ENCODE measurements at places on chromosomes 16 and 17.

GRCh38 chr16:79263425-79263824 is 337.1 kb downstream of the MAF start:
- no peaks in the 10 kb centered on the region for H3K36me3 ChIP-seq
- H3K4me3 ChIP-seq: no peak overlapping the region
- H3K27me3 ChIP-seq: peaks cover 58% of the 10 kb centered on the region
- H3K4me1 ChIP-seq: peaks cover 18% of the 10 kb centered on the region

DNA sequence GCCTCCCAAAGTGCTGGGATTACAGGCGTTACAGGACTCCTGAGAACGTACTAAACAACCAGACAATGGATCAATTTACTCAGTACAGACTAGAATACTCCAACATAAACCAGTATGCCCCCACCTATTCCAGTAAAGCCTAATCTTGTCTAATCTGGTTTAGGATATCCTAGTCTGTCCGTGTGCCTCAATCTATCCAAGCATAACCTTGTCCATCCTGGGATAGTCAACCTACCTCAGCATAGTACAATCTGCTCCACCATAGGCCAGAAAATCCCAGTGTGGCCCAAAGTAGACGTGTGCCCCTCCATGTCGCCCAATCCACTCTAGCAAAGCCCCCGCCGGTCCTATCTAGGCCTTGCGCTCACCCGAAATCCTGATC is 625 bp downstream of the DVL2 start:
- peaks cover 2% of the 10 kb centered on the region for H3K27me3 ChIP-seq
- no peak for DNase-seq
- H3K4me3 ChIP-seq: peak overlapping the region; percentile 99
- peak overlapping the region; percentile 96 for H3K27ac ChIP-seq
- peaks cover 46% of the 10 kb centered on the region for H3K4me1 ChIP-seq

- H3K27me3 ChIP-seq: no peaks in the 10 kb centered on the region
- H3K27ac ChIP-seq: no peak overlapping the region
- H3K4me1 ChIP-seq: no peaks in the 10 kb centered on the region
- H3K4me3 ChIP-seq: no peak overlapping the region
- H3K36me3 ChIP-seq: no peaks in the 10 kb centered on the region
These were observed 77.1 kb upstream of the GSE1 start for GRCh38 chr16:85536073-85536410.

DNA sequence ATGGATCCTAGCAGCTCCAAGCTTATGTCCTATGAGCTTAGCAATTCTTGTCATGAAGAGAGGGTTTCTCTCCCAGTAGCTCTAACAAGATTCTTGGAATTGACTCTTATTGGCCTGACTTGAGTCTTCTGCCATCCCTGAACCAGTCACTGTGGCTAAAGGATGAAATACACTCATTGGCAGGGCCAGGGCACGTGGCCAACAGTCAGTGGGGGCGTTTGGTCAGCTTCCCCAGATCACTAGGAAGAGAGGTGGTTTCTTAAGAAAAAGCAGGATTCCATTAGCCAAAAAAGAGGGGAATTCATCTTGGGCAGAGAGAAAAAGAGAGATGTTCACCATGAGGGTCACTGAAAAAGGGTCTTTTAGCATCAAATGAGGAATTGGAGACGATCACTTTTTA is 363.2 kb downstream of the SNX29 start:
- H3K4me3 ChIP-seq: no peak overlapping the region
- H3K27ac ChIP-seq: no peak overlapping the region
- H3K27me3 ChIP-seq: no peaks in the 10 kb centered on the region
- no peaks in the 10 kb centered on the region for H3K36me3 ChIP-seq

DNA sequence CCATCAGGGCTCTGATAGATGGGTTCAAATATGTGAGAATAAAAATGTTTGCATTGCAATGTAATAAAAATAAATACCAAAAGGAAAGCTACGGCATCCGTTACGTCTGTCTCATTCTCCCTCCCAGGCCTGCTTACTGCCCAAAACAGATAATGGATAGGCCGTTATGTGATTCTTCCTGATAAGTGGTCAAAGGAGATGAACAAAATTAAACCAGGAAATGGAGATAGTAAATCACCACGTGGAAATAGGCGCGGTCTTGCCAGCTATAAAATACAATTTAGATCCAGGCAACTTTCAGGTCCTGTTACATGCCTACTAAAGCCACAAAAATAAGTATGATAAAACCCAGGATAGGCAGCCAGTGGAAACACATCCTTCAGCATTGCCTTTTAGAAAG is 49.5 kb upstream of the CCL1 start:
- H3K4me3 ChIP-seq: no peak overlapping the region
- no peak for DNase-seq
- H3K36me3 ChIP-seq: no peaks in the 10 kb centered on the region
- H3K4me1 ChIP-seq: peaks cover 7% of the 10 kb centered on the region
- H3K27ac ChIP-seq: no peak overlapping the region

DNA sequence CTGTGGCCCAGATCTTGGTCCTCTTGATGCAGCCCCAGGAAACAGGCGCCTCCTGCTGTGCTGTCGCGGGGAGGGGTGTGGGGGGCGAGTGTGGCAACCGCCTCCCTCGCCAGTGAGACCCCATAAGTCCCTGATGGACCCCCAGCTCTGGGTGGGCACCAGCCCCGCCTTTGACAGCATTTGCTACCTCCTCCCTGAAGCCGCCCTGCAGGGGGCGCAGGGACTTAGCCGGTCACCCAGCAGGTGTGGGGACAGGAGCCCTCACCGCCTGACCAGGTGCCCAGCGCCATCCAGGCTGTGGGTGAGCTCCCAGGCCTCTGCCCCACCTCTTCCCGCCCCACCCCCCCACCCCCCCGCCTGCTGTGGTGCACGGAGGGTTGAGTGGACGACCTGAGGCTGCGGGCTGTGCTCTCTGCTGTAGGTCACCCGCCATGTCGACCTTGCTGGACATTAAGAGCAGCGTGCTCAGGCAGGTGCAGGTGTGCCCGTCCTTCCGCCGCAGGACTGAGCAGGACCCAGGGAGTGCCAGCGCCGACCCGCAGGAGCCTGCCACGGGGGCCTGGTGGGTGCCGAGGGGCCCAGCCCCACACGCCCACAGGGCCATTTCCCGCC is 4.8 kb downstream of the BAIAP3 start:
- no peak overlapping the region for H3K27ac ChIP-seq
- peaks cover 12% of the 10 kb centered on the region for H3K4me1 ChIP-seq
- no peak overlapping the region for H3K4me3 ChIP-seq

GRCh38 chr17:78997881-78998280 is 11.7 kb downstream of the CANT1 start:
- peaks cover 31% of the 10 kb centered on the region for H3K36me3 ChIP-seq
- no peak for DNase-seq
- no peaks in the 10 kb centered on the region for H3K27me3 ChIP-seq

DNA sequence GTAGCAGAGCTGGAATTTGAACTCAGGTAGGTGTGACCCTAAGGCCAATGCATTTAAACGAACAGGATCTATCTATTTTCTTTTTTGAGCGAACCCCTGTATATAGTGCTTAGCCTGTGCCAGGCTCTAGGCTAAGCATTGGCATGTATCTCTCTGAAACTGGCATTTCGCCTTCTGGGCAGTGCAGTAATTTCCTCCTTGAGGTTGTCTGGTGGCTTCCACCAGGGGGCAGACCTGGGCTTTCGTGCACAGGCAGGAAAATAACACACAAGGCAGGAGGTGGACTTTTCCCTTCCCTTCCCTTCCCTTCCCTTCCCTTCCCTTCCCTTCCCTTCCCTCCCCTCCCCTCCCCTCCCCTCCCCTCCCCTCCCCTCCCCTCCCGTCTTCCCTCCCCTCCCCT is 34.4 kb upstream of the PRKCB start:
- H3K4me3 ChIP-seq: no peak overlapping the region
- no peaks in the 10 kb centered on the region for H3K27me3 ChIP-seq
- peak; percentile 88 for DNase-seq
- H3K36me3 ChIP-seq: no peaks in the 10 kb centered on the region
- no peak overlapping the region for H3K27ac ChIP-seq

DNA sequence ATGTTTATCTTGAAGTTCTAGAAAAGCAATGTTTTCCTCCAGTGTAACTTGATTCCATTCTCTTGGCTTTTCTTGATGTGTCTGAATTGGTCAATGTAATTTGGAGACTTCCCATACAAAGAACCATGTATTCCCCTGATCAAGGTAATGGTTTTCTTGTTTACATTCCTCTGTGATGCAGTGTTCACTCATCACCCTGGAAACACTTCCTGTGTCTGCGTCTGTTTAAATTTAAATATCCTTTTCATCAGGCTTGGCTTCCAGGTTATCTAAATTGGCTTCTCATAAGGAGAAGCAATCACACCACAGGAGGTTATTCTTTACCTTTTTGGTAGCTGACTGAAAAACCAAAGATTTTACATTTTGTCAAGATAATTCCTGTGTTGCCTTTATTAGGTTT is 237.3 kb upstream of the WSCD1 start:
- peaks cover 7% of the 10 kb centered on the region for H3K27me3 ChIP-seq
- peaks cover 7% of the 10 kb centered on the region for H3K4me1 ChIP-seq
- H3K4me3 ChIP-seq: no peak overlapping the region

DNA sequence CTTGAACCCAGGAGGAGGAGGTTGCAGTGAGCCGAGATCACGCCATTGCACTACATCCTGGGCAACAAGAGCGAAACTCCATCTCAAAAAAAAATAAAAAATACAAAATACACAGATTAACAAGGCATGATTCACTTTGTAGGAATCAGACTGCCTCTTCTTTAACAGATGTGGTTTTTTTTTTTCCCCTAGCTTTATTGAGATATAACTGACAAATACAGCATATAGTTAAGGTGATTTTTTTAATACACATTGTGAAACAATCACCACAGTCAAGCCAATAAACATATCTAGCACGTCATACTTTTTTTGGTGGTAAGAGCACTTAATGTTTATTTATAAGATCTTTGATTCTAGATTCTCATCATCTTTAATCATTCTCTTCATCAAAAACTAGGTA is 87.8 kb downstream of the SPAG9 start:
- H3K4me3 ChIP-seq: no peak overlapping the region
- no peaks in the 10 kb centered on the region for H3K27me3 ChIP-seq
- peaks cover 18% of the 10 kb centered on the region for H3K36me3 ChIP-seq
- no peak overlapping the region for H3K27ac ChIP-seq
- peaks cover 46% of the 10 kb centered on the region for H3K4me1 ChIP-seq

DNA sequence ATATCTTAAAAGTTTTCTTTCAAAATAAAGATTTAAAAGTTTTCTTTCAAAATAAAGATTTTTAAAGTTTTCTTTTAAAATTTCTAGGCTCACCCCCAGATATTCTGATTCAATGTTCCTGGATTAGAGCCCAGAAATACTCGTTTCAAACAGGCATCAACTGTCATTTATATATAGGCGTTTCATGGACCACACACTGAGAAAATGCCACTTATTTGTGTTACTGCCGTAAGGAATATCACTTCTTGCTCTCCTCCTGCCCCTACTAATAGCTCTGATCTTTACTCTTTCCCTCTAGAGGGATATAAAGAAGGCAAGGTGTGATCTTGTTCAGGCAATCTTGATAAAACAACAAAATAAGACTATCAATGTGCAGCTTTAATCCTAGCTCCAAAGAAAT is 1324.1 kb downstream of the CDH8 start:
- H3K27ac ChIP-seq: no peak overlapping the region
- no peaks in the 10 kb centered on the region for H3K36me3 ChIP-seq
- H3K27me3 ChIP-seq: no peaks in the 10 kb centered on the region
- H3K4me1 ChIP-seq: no peaks in the 10 kb centered on the region
- DNase-seq: no peak

DNA sequence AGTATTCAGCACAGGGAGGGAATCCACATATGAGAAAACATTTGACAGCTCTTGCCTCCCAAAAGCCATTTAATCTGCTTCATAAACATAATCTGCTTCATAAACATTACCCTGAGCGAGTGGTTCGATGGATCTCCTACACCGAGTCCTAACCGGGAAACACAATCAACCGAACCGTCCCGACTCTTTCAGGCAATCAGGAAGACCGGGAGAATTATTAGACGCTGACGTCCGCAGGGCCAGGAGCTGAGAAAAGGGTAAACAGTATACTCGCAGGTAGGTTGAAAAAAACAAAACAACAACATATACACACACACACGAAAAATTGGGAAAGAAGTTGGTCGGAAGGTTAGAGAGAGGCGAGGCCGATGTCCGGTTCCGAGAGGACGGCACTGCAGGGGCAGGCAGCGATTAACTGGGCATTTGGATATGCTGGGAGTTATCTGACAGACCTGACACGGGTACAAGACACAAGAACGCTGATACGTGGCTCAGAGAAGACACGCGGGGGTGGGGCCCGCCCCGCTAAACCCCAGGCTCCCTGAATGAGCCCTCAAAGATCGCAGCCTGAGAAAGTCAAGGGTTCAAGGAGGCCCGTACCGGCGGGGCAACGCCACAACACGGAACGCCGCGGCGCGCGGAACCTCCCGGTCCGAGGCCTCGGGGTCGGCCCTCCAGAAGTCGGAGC is 585 bp downstream of the AP1G1 start:
- peaks cover 22% of the 10 kb centered on the region for H3K4me1 ChIP-seq
- DNase-seq: peak; percentile 77
- peak overlapping the region; percentile 99 for H3K4me3 ChIP-seq
- peak overlapping the region; percentile 100 for H3K27ac ChIP-seq
- no peaks in the 10 kb centered on the region for H3K27me3 ChIP-seq
- H3K36me3 ChIP-seq: peaks cover 14% of the 10 kb centered on the region

- peak within 1 kb of the TSS; percentile 94 for H3K27ac ChIP-seq
- DNase-seq: peak; percentile 69
- H3K36me3 ChIP-seq: peaks cover 28% of the 10 kb centered on the region
- peaks cover 39% of the 10 kb centered on the region for H3K4me1 ChIP-seq
These were observed at the start of gene CENPT for GRCh38 chr16:67847064-67847861. CENPT (minus strand) TSS chr16:67847693; CDS start chr16:67833859, 13,834 bp downstream.

GRCh38 chr17:39639566-39640458 is 2.9 kb downstream of the STARD3 start:
- peak overlapping the region; percentile 13 for H3K27ac ChIP-seq
- H3K4me3 ChIP-seq: no peak overlapping the region
- peaks cover 63% of the 10 kb centered on the region for H3K4me1 ChIP-seq
- H3K36me3 ChIP-seq: peaks cover 5% of the 10 kb centered on the region
- H3K27me3 ChIP-seq: no peaks in the 10 kb centered on the region

GRCh38 chr17:53176629-53177028 is 646.1 kb upstream of the KIF2B start:
- no peaks in the 10 kb centered on the region for H3K36me3 ChIP-seq
- no peak for DNase-seq
- no peaks in the 10 kb centered on the region for H3K4me1 ChIP-seq
- no peak overlapping the region for H3K27ac ChIP-seq
- H3K4me3 ChIP-seq: no peak overlapping the region
